ENCODE measurements at places on chromosomes 12 and 14. TPM values are rescaled to one million over a fixed set of nuclear protein-coding genes. Genes with fewer than 3 reads are reported as not detected.

DNA sequence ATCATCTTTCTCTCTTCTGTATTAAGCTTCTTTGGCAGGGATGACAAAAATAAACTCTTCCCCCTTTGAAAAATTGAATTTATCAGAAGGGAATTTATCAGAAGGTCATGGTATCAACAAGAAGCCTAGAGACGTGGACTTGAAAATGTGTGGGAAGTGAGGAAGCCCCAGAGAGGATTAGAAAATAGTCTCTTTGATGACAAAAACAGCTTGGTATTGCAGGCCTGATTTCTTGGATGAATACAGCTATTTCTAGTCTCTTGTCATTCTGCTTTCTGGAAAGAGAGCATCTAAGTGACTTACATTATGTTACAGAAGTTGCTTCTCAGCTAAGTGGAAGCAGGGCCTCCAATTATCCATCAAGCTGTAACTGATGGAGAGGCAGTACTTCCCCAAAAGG is 111.1 kb downstream of the KITLG start:
- no peak for DNase-seq

DNA sequence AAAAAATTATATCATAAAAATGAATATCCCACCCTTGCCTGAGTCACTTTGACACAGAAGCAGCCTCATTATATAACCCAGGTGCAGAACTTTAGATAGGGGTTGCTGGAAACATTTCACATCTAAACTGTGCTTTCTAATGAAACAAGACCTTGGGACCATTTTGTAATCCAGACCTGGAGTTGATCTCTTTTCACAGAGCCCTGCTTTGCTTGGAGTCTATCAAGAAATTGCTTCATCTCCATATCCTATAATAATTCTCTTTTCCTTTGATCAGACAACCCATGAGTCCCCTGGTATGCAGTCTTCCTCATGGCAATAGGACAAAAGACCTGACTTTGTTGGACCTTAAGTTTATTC is 76.3 kb downstream of the HSD17B6 start:
- no peak for DNase-seq

- DNase-seq: no peak
Observed at GRCh38 chr14:81452341-81453133, 52.4 kb upstream of the STON2 start.

- DNase-seq: no peak
Observed at GRCh38 chr12:77540097-77540496, 290.6 kb upstream of the NAV3 start.

DNA sequence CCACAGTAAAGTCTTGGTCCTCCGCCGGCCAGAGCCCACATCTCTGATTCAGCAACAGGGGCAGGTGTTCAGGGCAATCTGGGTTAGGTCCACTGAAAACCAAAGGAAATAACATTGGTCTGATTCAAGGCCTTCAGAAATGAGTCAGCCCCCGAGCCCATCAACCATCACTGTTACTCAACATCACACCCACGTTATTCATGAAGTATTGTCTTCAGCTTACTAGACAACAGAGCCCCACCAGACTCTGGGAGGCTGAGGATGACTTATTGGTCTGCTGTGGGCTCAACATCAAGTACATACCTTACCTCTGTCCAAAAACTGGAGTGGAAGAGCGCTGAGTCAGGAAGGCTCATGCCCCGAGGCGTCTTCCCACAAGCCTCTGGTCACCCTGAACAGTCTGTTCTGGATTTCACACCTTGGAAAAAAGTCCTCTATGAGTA is 97.5 kb downstream of the ZFP36L1 start:
- no peak for DNase-seq

DNA sequence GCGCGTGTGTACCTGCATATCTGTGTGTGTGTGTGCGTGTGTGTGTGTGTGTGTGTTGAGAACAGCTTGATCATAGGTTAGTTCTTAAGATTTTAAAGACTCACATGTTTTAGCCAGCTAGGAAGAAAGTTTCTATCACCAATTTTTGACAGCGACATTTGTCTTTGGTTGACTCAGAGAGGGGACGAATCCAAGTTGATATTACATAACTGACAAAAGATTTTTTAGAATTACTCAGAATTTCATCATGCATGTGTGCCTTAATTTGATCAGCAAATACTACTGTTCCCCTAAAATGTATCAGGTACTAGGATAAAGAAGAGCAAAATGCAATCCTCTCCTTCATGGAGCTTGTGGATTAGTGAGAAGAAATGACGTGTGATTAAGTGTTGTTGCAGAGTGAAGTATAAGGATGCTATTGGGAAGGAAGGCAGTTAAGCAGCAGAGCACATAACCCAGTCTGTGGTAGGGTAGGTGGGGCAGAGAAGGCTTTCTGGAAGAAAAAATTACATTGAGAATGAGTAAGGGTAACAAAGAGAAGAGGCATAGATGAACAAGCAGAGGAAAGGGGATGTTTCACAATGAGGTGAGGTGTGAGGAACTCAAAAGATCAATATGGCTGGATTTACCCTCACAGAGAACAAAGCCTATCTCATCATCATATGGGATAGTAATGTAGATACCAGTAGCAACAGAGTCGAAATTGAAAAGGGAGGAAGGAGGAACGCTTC is 77.5 kb downstream of the ELK3 start:
- DNase-seq: no peak

Gene KRT79
- total RNA-seq: not detected

- DNase-seq: no peak
Observed at GRCh38 chr12:63918800-63919300, 74.3 kb downstream of the SRGAP1 start.

GRCh38 chr12:124001343-124001742 is 28.3 kb downstream of the ZNF664 start:
- no peak for DNase-seq

Gene PTPRO
- total RNA-seq: 1.3 TPM

DNA sequence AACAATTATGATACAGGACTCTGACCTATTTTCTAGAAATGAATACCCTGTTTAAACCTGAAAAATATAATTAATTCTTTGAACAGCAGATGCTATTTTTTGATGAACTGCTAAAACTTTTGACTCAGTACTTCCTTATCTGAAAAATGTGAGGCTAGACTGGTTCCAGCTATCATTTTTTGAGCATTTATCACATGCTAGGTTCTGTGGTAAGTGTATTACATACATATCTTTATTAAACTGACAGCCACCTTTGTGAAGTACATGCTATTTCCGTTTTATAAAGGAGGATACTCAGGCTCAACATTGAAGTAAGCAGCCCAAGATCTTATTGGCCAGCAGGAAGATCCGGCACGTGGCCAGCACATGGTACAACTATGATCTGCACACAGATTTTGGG is 459.8 kb upstream of the SEL1L start:
- DNase-seq: no peak

GRCh38 chr12:29762637-29763300 is 21.0 kb downstream of the TMTC1 start:
- DNase-seq: peak; percentile 74

Gene OR6C75
- total RNA-seq: not detected

DNA sequence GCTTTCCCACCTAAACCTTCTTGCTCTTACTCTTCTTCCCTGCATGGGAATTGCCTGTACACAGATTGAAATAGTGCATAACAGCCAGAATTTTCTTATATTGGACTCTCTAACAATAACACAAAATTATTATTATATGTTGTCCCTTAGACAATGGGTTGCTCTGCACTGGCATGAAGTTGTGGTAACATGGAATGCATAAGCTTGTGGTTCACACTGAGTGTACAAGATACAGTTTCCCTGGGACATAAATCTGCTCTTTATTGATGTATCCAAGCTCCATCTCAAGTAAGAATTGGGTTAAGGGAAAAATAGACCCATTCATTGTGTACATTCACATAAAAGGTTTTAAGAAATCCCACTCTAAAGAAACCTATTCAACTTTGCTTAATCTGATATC is 114.4 kb upstream of the NTF3 start:
- DNase-seq: no peak

- DNase-seq: no peak
Observed at GRCh38 chr14:91246051-91246852, 1.7 kb upstream of the GPR68 start.

DNA sequence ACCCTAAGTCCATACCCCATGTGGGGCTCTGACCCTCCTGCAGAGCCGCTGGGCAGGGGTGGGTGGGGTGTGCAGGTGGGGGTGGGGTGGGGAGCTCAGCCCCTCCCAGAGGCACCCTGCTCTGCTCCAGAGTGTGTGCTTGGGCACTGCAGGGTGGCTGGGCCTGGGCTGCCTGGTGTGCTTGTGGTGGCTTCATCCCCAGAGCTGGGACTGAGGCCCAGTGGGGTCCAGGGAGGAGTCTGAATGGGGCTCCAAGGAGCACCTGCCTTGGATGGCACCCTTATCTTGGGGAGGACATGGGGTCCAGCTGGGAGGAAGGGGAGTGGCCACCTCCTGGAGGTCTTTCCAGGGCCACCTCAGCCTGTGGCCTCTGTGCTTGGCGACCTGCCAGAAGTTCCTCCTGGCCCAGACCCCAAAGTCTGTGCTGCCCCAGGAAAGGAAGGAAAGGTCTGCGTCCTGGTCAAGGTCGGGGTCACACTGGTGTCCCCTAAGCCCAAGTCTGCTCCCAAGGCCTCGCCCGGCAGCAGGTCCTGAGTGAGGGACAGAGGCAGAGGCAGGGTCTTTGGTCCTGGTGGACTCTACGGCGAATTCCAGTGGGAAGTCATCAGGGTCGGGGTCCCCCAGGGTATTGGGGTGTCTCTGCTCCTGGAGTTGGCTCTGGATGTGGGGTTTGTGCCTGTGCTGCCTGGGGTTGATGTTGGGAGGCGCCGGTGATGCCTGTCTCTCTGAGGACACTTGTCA is 373.4 kb downstream of the TMEM121 start:
- peak; percentile 44 for DNase-seq

DNA sequence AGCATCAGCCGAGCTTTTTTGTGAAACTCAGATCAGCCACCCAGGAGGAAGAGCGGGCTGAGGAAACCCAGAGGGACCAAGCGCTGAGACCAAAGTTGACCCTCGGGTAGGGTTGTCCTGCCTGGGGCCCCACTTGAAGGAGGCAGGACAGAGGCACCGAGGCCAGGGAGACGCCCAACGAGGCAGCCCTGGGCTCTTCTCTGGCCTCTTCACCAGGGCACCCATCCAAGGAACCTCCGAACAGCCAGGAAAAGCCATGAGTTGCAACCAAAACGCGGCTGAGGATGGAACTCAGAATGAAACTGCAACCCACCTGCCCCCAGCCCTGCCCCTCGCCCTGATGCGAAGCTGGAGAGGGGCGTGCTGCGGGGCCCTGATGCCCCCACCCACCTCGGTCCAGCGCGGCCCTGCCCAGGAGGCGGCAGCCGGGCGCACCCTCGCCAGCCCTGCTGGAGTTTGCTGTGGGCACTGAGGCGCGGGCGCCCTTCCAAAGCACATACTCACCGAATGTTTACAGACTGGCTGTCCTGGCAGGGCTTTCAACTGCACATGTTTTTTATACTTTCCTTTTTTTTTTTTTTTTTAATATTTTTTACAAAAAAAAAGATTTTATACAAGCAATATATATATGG is 41.9 kb downstream of the JDP2 start:
- DNase-seq: no peak

GRCh38 chr12:128820723-128821432 is 2.9 kb downstream of the SLC15A4 start:
- DNase-seq: peak; percentile 68

Gene RAD9B
- total RNA-seq: 1.1 TPM

Gene MSRB3
- 148 TPM for total RNA-seq

DNA sequence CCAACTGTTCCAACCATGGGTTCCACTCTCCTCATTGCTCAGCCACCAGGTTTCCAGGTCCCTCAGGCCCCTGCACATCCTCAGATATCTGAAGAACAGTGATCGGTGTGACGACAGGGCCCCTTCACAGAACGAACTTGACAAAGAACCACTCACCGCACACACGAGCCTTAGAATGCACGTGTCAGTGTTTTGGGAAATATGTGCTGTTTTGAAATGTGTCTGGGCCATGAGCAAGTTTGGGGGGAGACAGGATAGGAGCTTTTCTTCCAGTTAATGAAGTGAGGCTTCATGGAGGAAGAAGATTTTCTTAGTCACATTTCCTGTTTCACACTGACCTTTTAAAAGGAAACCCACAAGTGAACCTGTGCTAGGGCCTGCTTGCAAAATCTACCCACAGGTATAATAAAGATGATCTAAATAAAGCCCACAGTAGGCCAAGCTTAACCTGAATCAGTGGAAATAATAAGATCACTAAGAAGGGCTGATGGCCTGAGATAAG is 58.6 kb downstream of the ZFP36L1 start:
- no peak for DNase-seq

Gene ANO6
- 49.0 TPM for total RNA-seq

Gene ZNF891
- 1.2 TPM for total RNA-seq

GRCh38 chr14:100677152-100677551 is 49.5 kb upstream of the DLK1 start:
- DNase-seq: no peak
